ENCODE measurements at places on chromosomes 3 and 15. TPM values are rescaled to one million over a fixed set of nuclear protein-coding genes. Genes with fewer than 3 reads are reported as not detected.

The TEX9 gene
- 4.7 TPM for polyA plus RNA-seq

The PIK3CB gene
- 20.2 TPM for polyA plus RNA-seq

The LRRIQ4 gene
- not detected for polyA plus RNA-seq

The CHRNA5 gene
- 0.73 TPM for polyA plus RNA-seq

The EHHADH gene
- 3.6 TPM for polyA plus RNA-seq

The GOLGA8J gene
- not detected for polyA plus RNA-seq

The SPESP1 gene
- polyA plus RNA-seq: 0.89 TPM

The CSTA gene
- 52.5 TPM for polyA plus RNA-seq

The MAGI1 gene
- 10.3 TPM for polyA plus RNA-seq

The MST1 gene
- polyA plus RNA-seq: 8.3 TPM

The STAC gene
- polyA plus RNA-seq: 8.3 TPM

The PPM1L gene
- 2.8 TPM for polyA plus RNA-seq

The USP3 gene
- polyA plus RNA-seq: 29.1 TPM

The ITPKA gene
- 0.57 TPM for polyA plus RNA-seq

The RASGRP1 gene
- 0.81 TPM for polyA plus RNA-seq

The ST6GAL1 gene
- polyA plus RNA-seq: 31.4 TPM

The ANKRD28 gene
- 14.1 TPM for polyA plus RNA-seq

The RPP25 gene
- 15.7 TPM for polyA plus RNA-seq

The FOXB1 gene
- 0.02 TPM for polyA plus RNA-seq

The MLF1 gene
- polyA plus RNA-seq: 12.7 TPM

The ZIC1 gene
- polyA plus RNA-seq: under 0.01 TPM

The SLC22A13 gene
- polyA plus RNA-seq: 0.08 TPM

The SCG3 gene
- 0.14 TPM for polyA plus RNA-seq

The SCAPER gene
- polyA plus RNA-seq: 3.9 TPM

The KCNMB2 gene
- polyA plus RNA-seq: 0.63 TPM

The GRK7 gene
- polyA plus RNA-seq: 0.06 TPM

The CLEC3B gene
- 167 TPM for polyA plus RNA-seq

The DUOXA2 gene
- 0.98 TPM for polyA plus RNA-seq

The C15orf62 gene
- 1.5 TPM for polyA plus RNA-seq

The GXYLT2 gene
- 1.5 TPM for polyA plus RNA-seq

The SPINT1 gene
- 82.1 TPM for polyA plus RNA-seq

The CHRNA3 gene
- polyA plus RNA-seq: 0.03 TPM

The ACSBG1 gene
- 1.5 TPM for polyA plus RNA-seq

The ERICH6 gene
- not detected for polyA plus RNA-seq

The GPR27 gene
- polyA plus RNA-seq: 0.59 TPM
